ENCODE measurements at places on chromosomes 7 and 10.
A peak's percentile ranks its signal among the peaks of the same experiment; 100 is the strongest.

- no peak for DNase-seq
These were observed 1.8 kb upstream of the SP8 start for GRCh38 chr7:20788420-20788990.

GRCh38 chr10:47025253-47025539 is 114.0 kb downstream of the PTPN20 start:
- no peak for DNase-seq

- DNase-seq, result no peak
These were observed 52.7 kb downstream of the GRB10 start for GRCh38 chr7:50729962-50730361.

DNA sequence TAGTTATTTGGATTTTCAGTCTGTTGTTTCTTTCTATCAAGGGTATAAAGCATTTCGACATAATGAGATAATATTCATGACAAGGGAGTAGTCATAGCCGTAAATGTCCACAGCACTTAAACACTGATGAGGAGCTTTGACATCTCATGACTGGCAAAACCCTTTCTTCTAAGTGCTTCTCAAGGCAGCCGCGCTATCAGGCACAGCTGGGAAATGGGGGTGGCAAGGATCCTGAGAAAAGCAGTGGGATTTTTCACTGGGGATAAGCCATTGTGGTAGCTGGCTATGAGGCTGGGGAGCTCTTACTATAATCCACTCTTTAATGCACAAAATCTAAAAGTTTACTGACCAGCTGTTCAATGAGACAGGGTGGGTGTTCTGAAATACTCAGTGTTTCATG is 493.2 kb upstream of the KLF6 start:
- DNase-seq, result no peak

DNA sequence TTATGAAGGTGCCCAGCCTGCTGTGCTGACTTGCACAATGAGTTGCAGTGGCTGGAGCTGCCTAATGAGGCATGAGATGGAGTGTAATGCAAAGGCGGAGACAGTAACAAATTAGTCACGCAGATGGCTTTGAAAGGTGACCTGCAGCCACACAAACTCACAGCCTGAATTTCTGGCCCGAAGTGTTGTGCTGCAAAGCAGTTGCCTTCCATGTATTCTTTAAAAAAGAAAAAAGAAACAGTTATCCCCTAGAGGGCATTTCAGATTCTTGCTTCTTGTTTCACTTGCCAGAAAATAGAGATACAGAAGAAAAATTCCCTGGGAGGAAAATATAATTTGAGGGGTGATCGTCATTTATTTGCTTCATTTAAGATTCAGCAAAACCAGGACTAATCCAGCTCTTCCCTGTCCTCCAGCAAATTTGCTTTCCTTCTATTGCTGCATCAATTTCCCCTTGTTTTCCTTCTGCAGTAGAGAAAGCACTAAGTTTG is 239.9 kb downstream of the ADRA2A start:
- no peak for DNase-seq

DNA sequence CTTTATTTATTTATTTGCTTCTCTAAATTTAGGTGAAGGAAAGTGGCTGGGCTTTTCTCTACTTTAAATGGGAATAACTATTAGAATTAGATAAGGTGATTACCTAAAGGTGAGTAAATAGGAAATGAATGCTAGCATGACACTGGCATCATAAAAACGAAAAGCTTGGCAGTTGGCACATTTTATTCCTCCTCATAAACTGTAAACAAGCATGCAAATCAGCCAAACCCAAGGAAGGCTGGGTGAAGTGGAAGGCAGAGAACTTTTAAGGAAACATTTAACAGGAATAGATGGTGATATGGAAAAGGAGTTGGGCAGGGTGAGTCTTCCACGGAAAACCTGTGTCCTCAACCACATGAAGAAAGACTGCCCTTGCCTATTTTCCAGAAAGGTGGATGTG is 669.1 kb downstream of the KCNMA1 start:
- DNase-seq, result no peak

DNA sequence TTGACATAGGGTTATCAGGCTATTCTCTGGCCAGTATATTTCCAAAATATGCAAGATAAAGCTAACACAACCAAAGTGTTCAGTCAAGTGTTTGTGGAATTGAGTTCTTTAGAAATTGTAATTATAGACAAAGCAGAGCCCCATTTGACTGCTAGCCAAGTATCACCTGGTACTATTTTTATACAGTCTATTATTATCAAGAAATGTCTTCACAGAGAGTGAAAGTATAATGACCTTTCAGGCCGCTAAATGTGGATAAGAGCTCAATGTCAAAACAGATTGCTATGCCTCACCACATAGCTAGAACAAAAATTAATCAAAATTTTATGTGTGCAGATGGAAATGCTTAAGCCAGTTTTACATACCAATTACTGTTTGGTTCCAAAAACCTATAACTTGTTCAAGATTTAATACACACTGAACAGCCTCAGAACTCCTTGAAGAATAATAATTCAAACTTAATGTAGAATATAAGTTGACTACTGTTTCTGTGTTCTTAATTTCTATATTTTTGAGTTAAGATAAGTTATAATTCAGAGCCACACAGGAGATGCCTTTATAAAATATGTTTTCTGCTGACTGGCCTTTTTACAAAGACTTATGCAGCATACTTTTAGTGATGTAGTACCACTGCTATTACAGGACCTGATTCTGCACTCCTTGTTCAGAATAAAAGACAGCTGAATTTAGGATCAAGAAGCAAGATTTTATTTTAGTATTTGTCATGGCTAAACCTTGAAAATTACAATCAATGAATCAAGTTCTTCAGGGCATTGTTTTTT is 31.0 kb downstream of the PRPS1L1 start:
- no peak for DNase-seq

DNA sequence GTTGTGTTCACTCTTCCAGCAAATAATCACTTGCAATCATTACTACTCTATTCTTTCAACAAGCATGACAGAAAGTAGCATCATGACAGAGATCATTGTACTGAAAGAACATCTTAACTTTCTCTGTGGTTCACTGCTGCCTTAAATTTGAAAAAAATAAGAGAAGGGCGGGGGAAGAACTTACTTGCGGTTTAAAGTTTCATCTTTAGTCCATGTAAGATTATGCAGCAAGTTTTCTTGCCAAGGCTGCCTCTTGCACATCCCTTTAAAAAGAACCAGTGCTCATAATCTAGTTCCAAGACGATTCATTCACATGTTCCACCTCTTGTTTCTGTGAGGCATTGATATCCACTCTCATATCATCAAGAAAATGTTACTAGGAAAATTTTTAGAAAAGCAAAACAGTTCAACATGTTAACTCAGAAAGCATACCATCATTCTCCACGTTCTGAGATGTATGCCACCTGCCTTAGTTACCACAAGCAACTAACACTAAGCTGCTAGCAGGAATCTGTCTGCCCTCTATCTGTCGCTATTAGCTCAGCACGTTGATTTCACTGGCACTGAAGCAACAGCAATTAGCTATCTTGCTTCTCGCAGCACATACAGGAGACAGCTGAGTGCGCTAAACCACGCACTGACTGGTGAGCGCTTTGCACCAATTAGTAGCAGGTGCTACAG is at the start of gene PCDH15:
Gene PCDH15, minus strand, starts transcription at position 491 of the 681 bp plus-strand sequence. CDS start 136,969 bp downstream, outside the sequence.
- peak; percentile 38 for DNase-seq

DNA sequence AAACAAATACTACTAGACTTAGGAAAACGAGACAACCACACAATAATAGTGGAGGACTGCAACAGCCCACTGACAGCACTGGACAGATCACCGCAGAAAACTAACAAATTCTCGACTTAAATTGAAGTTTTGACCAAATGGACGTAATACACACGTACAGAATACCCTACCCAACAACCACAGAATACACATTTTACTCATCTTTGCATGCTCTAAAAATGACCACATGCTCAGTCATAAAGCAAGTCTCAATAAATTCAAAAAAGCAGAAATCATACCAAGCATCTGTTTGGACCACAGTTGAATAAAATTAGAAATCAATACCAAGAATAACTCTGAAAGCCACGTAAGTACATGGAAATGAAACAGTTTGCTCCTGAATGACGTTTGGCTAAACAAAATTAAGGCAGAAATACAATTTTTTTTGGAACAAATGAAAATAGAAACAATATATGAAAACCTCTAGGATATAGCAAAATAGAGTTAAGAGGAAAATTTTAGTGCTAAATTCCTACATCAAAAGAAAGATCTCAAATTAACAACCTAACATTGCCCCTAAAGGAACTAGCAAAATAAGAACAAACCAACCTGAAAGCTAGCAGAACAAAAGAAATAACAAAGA is 30.6 kb downstream of the MAPK8 start:
- no peak for DNase-seq

GRCh38 chr7:137958470-137959431 is 43.1 kb downstream of the CREB3L2 start:
- DNase-seq, result no peak

DNA sequence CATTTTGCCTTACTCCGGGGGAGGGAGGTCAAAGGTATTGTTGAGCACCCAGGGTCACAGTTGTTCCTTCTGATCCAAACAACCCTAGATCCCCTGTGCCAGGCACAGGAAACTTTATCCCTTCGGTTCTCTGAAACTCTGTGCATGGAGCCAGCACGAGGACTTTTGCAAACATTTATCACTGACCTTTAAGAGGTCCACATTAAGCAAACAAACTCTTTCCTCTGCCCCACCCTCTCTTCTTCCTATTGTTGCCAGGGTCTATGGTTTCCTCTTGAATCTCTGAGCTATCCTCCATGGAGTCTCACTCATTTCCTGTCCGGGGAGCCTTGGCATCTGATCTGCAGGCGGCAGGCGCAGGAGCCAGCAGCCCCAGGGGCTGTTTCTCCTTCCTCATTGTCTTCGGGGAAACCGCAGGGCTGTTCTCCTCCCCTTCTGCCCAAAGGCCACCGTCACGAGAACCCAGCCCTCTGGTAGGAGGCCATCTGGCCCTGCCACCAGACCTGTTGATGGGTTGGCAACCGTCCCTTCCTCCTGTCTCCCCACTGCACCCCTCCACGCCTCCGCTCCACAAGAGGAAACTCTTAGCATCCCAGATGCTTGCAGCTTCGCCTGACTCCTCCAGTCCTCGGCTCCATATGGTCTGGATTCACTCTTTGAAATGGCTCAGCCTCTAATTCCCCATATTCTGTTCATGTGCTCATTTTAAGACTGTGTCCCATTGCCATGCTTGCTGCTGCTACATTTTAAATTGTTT is 327.3 kb upstream of the NRP1 start:
- DNase-seq, result no peak

DNA sequence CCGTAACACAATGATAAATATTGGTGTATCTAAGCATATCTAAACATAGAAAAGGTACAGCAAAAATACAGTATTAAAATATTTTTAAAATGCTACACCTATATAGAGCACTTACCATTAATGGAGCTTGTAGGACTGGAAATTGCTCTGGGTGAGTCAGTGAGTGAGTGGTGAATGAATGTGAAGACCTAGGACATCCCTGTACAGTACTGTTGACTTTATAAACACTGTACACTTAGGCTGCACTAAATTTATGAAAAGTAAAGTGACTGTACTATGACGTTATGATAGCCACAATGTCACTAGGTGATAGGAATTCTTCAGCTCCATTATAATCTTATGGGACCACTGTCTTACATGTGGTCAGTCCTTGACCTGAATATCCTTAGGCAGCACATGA is 147.0 kb downstream of the GLI3 start:
- DNase-seq, result no peak

- peak; percentile 75 for DNase-seq
These were observed 132.0 kb downstream of the PRKAG2 start for GRCh38 chr7:151744656-151745638.

GRCh38 chr7:132311733-132312132 is 264.5 kb downstream of the PLXNA4 start:
- no peak for DNase-seq

DNA sequence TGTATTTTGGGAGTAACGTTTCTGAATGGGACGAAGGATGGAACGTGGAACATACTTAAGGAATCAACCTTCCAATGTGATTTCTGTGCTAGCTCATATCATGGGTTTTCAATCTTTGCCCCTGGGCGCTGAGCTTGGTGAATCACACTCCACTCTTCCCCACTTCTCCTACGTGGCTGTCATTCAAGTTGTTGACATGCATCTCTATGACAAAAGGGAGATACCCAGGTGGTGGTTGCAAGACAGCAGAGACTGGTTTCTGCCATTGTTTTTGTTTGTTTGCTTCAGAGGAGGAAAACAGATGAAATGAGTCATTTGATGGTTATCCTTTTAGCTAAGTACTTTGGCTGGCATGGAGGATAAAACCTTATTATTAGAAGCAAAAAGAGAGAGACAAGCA is 573.9 kb downstream of the GATA3 start:
- peak; percentile 39 for DNase-seq

DNA sequence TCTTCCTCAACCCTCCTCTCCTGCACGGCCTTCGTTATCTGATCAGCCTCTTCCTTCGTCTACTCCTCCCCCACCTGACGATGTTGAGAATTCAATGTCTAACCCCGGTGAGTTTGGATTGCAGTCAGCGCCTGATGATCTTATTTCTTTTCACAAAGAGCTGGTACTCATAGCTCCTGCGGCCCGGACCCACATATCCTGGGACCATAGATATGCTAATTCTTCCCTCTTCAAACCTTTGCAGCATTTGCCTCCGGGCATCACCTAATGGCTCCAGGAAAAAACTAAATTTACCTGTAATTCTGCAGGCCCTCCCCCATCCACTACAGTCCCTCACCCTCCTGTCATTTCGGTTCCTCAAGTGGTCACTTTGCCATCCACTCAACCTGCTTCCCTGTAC is 12.4 kb upstream of the DDC start:
- no peak for DNase-seq

- no peak for DNase-seq
These were observed 120.6 kb downstream of the SH3PXD2A start for GRCh38 chr10:103734731-103735130.

GRCh38 chr10:33706191-33706590 is 371.7 kb upstream of the NRP1 start:
- DNase-seq, result no peak

DNA sequence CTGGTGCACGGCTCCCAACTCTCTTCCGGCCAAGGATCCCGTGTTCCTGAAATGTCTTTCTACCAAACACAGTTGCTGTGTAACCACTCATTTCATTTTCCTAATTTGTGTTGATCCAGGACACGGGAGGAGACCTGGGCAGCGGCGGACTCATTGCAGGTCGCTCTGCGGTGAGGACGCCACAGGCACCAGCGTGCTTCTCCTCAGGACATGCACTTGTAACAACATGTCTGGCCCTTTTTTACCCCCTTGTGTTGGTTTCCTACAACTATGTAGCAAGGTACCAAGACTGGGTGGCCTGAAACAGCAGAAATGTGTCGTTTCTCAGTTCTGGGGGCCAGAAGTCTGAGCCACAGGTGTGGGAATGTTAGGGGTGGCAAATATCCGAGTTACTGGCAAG is 18.2 kb downstream of the CALML5 start:
- no peak for DNase-seq

DNA sequence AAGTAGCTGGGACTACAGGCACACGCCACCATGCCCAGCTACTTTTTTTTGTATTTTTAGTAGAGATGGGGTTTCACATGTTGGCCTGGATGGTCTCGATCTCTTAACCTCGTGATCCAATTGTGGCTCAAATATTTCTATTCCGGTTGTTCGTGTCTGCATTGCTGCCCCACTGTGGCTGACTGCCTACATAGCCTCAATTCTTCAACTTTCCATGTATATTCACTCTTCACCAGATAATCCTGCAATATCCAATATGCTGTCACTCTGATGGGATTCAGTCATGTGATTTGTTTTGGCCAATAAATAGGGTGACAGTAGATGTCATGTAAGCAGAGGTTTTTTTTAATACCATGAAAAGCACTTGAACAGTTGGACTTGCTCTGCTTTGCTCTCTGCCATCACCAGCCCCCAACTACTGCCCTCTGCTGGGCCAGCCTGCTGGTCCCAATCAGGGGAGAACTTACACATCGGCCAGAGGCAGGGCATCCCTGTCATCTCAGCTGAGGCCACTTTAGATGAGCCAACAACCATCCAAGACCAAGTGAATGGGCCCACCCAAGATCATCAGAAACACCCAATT is 56.7 kb downstream of the NSUN6 start:
- no peak for DNase-seq
